ENCODE measurements at places on chromosomes 11 and 22.
A peak's percentile ranks its signal among the peaks of the same experiment; 100 is the strongest.

DNA sequence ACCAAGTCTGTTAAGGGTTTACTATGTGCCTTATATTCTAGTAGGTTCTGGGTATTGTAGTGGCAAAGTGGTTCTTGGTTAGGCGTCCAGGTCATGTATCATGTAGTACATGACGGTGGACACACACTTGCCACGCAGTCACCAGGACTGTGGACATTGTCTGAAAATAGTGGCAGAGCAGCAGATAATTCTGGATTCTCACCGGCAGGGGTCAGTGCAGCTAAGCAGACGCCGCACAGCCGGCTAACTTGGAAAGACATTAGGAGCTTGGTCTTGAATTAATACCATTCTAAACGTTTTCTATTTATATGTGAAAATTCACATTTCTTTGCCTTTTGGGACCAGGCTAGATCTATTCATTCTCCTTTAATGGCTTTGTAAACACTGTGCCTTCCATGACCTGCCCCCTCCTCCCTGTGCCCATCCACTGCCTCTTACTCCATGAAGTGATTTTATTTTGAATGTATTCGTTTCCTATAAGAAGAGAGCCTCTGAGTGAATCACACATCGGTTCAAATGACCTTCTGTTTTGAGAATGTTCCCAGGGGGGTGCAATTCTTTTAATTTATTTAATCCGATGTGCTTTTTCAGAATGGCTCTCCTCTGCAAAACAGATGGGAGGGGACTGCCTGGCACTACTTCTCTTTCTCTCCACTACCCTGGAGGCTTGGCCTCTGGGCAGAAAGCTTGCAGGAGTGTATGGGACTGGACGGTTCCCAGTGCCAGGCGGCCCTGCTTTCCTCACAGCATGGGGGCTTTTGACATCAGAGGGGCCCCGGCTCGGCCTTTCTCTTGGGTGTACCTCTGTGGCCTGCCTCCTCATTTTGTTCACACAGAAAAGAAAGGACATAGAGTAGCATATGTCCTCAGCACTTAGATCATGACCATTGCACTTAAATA, 378.0 kb downstream of the NTM start:
- DNase-seq: peak; percentile 5

DNA sequence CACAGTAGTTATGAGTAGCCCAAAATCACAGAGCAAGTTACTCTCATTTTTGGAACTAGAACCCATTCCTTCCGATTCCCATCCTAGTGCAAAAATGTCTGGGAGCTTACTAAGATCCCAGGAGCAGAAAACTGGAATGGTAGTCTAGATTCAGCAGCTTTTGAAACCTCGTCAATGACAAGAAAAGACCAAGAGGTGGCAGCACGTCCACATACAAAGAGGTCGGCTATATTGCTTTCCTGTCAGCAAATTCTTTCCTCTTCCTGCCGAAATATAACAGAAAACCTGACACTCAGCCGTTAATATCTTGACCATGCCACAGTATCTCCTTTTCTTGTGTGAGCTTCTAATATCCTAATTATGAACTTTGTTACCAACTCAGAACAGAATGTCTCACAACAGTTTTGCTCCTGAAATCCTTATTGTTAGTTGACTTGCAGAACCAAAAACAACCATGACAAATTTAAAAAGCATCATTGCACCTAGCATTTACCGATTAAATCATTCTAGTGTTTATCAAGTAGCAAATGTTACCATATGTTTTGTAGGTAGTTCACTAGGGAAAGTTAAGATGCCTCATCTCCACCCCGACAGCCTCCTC, 92.8 kb upstream of the OR9G4 start:
- DNase-seq: peak; percentile 45

DNA sequence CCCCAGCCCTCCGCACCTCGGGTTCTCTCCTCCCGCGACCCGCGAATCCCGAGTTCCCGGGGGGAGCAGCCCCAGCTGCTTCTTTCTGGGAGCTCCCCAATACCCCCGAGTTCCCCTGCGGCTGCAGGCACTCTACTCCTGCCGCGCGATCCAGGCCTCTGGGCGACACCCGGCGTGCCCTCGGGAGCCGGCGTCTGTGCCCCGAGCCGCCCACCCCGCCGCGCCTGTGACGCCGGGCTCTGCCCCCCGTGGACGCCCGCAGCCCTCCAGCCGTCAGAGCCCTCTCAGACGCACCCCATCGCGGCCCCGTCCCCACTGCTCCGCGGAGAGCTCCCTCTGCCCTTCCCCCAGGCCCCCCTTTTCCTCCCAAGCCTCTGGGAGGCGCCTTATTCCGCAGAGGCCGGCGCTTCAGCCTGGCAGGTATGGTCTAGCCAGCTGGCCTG, 422 bp downstream of the GLB1L2 start:
- DNase-seq: no peak

DNA sequence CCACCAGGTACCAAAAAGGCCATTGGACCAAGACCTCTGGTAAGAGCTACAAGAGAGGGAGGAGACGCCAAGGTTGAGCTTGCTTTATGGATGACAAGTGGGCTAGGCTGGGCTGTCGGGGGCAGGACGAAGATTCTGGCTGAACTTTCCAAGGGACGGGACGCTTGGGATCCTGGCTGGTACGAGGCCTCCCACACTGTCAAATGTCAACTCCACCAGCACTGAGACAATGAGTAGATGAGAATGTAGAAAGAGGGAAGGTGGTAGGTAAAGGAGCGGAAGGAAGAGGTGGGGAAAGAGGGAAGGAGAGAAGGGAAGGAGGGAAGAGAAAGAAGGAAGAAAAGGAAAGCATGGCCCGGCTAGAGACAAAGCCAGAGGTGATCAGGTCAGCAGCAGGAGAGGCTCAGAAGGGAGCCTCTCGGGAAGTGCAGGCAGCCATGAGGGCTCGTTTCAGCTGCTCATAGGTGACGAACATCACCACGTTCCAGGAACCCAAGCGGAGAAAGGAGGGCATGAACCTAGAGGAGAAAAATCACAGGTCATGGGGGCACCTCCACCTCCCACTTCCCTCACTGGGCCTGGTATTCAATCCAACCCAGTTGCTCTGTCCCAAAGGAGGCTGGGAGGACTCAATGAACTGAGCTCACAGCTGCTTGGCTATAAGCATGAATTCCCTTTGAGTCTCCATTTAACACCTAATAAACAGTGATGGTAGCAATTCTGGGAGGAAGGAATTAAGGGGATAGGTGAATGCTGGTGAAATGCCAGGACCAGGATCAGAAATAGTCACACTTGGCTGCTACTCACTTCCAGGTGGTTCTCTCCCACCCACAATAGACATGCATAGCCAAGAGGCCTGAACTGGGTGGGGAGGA, 7.8 kb downstream of the UCP2 start:
- no peak for DNase-seq

DNA sequence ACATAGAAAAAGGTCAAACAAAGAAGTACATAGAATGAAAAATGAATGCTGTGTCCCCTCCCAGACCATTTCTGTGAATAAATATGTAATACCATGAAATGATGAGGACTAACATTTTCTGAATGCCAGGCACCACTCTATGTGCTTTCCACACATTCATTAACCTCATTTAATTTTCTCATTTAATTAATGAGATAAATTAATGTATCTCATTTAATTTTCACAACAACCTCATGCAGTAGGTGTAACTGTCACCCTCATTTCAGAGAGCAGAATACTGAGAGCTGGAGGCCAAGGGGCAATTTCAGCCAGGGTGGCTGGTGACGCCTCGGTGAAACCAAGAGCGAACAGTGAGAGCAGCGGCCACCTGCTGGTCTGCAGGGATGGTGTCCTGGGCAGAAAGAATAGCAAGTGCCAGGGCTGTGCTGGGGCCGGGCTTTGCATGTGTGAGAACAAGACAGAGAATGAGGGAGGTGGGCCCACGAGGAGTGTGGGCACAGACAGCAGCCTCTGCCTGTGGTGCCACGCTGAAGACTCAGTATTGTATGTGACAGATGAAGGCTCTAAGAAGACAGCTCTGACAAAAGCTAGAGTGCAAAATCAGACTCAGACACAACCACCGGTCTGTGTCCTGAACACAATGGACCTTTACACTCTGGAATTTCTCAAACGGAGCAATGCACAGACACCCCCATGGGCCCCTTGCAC, 1.8 kb upstream of the SERPIND1 start:
- DNase-seq: no peak

DNA sequence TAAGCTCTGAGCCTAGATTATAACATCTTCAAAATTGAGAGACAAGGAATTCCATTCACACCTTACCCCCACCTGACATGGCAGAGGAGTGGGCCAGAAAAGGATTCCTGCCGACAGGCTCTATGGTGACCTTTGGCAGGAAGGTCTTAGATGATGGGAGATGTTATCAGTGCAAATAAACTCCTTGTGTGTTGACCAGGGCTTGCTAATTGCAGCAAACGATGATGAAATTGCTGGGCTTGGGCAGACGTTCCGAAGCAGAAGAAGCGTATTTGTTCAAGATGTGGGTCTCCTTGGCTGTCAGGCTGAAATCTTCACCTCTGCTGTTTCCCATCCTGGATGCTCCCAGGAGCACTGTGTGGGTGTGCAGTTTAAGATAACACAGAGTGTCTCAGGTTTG, 183.7 kb upstream of the CADM1 start:
- no peak for DNase-seq

Data from SK-N-DZ (cell line).